Brain (organoid and tissue), 16 donors: ENCODE measurements at places on chromosomes 6 and 20. TPM values are rescaled to one million over a fixed set of nuclear protein-coding genes. Genes with fewer than 3 reads are reported as not detected.

- no peak for DNase-seq
Measured at GRCh38 chr20:45181639-45182038, 6.9 kb downstream of the PI3 start.

- no peak for DNase-seq
Measured at GRCh38 chr6:84432619-84433018, 205.2 kb upstream of the CEP162 start.

GRCh38 chr20:25750765-25751696 is 54.4 kb upstream of the ZNF337 start:
- peak; percentile 77 for DNase-seq

- no peak for DNase-seq
Measured at GRCh38 chr6:2447931-2448330, 202.5 kb upstream of the GMDS start.

DNA sequence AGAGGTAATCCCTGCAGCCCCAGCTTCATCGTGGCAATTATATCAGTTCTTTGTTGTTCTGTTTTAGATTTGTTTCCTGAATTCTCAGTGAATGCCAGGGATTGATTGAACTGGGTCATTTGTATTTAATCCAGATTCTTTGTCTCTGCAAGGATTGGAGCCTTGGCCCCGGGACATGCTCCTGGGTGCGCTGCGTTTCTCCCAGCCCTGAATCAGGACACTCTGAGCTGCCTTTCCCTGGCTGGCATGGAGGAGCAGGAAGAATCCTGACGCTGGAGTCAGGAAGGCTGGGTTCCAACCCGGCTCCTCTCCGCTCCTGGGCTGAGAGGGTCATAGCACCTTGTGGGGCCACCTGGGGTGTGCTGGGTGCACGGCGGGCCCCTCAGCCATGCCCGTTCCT is 545.6 kb downstream of the QKI start:
- DNase-seq: no peak

DNA sequence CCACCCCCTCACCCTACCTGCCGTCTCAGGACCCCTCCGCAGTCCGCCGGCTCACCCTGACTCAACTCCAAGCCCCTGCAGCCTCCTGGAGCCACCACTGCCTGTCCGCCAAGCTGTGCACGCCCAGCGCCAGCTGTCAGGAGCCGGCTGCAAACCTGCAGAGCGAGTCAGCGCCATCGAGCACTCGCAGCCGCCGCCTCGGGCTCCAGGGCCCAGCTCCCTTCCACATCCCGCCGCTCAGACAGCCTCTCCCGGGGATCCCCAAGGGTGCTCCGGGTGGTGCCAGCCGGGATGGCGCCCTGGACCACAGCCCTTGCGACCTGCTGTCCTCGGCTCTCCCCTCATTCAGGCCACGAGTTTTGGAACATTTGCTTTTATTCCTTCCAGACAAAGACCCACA is 4.3 kb downstream of the TNNC2 start:
- DNase-seq: peak; percentile 56

DNA sequence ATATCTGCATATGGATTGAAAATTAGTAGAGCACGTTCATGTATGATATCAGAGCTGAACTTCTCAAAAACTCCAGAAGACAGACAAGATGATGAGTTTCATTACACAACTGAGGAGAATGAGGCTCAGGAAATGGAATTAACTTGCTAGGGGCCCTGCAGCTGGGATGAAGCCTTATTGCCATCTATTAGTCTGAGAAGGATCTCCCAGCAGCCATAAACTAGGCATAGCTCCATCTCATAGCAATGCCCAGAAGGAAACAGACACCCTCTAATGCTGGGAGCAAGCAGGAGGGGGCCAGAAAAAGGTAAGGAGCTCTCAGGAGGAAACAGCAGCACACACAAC is 18.0 kb downstream of the TFEB start:
- no peak for DNase-seq

GRCh38 chr6:16787128-16787682 is 25.9 kb upstream of the ATXN1 start:
- DNase-seq: no peak

DNA sequence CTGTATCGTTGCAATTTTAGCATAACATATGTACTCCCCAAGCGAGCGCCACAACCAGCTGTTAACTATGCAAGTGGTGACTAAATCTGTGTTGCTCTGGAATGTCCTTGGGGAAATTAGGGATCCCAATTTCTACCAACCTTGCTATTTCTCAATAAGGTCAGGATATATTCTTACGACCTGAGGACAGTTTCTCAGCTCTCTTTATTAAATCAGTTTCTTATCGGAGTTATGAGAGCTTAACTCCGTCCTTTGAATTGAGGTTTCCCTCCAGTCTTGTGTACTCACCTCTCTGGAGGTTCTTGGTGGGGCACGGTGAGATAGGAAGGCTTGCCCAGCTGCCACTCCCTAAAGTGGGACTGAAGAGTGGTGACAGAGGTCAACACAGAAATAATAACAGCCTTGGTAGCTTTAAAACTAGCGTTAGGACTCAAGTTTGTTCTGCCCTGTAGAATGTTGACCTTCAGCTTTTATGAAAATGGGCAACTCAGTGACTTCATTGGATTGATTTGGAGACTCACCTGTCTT is 694 bp downstream of the MRPS18B start:
- no peak for DNase-seq

DNA sequence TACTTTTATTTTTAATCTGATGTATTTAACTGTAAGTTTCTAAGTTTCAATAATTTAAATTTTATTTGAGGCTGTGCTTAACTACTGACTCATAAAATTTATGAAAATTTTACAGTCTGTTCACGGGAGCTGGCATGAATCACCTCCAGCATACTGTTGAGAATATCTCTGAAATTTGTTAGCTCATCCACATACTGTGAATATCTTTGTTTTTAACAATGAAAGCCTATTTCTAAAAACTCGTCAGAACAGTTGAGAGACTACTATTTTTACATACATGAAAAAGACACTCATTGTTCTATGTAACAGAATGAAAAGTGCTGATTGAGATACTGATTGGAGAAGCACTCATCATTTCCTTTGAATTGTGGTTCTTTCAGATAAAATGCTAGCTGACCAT is 749.3 kb downstream of the TENT5A start:
- DNase-seq: no peak

GRCh38 chr20:33810259-33810658 is 889 bp upstream of the CHMP4B start:
- no peak for DNase-seq

GRCh38 chr6:89139509-89140346 is 6.1 kb upstream of the PM20D2 start:
- DNase-seq: no peak

GRCh38 chr20:10927011-10927583 is 253.3 kb upstream of the JAG1 start:
- DNase-seq: no peak

GRCh38 chr6:137698636-137699030 is 168.4 kb upstream of the TNFAIP3 start:
- DNase-seq: no peak

- DNase-seq: no peak
Measured at GRCh38 chr20:23028392-23028791, 6.7 kb upstream of the SSTR4 start.

The MTFR2 gene
- 5.8 TPM for polyA plus RNA-seq

The SNX9 gene
- 15.9 TPM for polyA plus RNA-seq

The SMIM28 gene
- not detected for polyA plus RNA-seq
